NCI-H2081 treated with DMSO at 0.1 percent for 48 hours (cell line): ENCODE measurements at places on chromosomes 6 and 20.

DNA sequence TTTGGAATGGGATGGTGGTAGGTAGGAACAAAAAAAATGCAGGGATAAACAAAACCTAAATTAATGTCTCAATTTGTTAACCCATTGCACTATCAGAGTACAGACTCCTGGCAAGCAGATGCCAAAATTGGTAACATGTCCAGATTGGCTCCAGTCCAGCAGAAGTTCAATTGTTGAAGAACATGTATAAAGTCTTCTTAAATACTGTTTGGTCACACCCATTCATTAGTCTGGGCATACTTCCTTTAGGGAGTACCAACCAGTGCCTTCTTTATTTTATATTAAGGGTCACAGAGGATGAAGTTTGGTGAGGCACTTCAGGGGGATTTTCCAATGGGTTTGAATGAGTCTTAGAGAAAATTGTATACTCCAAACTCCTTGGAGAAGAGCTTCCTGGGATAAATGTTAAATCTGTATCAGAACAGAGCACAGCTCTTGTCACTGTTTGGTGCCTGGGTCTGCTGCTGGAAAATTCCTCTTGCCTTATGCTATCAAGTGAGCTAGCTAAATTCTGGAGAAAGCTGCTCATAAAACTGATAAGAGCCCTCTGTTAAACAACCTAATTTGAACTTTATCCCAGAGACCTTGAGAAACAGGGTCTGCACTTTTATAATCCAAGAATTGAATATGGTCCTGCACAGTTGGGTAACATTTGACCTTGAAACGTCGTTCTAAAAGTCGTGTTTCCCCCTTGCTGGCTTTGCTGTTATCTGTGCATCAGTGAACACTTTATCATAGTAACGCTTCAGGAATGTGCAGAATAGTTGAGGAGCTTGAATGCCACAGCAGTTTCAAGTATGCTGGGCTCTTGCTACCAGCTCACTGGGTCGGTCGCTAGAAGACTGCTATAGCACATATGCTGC is 334.1 kb upstream of the CITED2 start:
- DNase-seq = no peak

DNA sequence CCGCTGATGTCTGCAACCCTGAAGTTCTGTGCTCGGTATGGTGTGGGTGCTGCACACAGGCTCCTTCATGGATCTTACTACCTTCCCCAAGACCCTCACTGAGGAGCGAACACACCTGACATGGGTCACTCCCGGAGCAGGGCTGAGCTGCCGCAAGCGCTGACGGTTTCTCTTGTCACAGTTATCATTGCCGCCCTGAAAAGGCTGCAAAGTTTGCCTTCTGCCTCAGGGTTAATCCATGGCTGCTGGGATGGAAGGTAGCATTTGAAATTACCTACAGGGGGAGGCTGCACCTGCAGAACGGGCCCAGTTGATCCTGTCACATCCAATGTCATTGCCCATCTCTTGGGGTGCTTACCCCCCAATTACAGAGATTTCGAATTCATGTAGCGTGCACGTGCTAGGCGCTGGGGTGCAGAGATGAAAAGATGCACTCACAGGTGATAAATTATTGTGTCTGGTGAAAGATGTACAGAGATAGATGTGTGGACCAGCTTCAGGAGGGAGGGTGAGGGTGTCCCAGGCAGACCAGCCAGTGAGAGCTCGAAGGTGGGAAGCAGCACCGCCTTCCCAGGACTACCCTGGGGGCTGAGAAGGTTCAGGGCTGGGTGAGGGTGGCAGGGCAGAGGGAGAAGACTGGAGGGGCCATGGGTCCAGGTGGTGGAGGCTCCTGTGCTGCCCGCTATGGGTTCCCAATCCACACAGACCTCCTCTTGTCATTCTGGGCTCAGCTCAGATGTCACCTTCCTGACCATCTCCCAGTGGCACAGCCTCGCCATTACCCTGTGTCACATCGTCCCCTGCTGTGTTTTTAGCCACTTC is 120.1 kb downstream of the SYCP2 start:
- DNase-seq = no peak

- DNase-seq = no peak
Observed at GRCh38 chr20:856361-856775, 22.9 kb downstream of the FAM110A start.

- DNase-seq = no peak
Observed at GRCh38 chr6:160996131-160996601, 4.6 kb downstream of the MAP3K4 start.

- DNase-seq = no peak
Observed at GRCh38 chr6:109507490-109508072, 24.6 kb upstream of the ZBTB24 start.
